NCI-H1048 (cell line): ENCODE measurements at places on chromosomes 13 and 19.
A peak's percentile ranks its signal among the peaks of the same experiment; 100 is the strongest.

DNA sequence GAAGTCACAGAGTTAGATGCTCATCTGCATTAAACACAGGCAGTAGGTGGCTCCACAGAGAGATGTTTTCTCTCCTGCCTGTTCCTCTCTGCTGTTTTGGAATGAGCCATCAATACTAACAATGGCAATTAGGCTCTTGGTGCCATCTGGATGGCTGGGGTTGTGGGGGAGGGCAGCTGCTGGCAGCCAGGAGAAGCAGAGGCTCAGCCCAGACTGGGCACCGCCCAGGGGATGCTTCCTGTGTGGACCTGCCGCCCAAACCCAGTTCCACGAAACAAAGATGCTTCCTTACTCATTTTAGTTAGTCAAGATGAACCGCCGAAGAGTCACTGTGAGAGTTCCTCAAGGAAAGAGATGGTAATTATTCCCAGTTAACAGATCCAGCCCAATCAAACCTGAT is 50.8 kb upstream of the PCDH8 start:
- no peak for DNase-seq

DNA sequence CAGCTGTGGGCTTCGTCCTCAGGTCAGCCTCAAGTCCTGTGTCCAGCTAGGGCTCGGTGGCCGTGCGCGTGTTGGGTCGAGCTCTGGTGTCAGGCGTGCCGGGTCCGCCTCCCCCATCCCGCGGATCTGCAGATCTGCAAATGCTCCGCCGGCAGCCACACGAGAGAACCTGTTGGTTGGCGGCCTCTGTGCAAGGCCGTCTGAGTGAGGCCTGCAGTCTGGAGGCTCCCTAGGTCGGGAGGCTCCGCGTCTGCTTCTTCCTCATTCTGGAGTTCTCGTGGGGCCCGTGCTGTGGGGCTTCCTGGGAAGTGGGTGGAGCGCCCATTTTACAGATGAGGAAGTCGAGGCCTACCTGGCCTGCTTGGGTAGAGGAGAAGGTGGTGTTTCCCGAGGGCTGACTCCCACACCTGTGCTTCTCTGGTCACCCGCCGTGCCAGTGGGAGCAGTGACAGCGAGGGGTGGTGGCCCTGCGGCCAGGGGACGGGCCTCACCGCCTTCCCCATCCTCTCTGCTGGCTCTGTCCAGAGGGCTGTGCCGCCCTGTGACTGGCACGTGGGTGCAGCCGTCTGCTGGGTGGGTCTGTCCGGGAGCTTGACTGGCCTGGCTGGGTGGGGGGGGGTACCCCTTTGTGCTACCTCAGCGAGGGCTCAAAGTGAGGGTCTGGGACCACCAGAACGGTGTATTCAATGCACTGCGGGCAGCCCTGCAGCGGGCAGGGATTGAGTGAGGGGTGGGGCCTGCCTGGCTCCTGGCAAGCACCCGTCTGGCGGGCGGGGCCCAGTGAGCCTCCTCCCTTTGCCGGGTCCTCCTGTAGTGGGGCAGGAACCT is 3.3 kb downstream of the CSNK1G2 start:
- DNase-seq, result no peak

- DNase-seq, result no peak
Measured at GRCh38 chr13:57992416-57992815, 360.9 kb downstream of the PCDH17 start.

- DNase-seq, result peak; percentile 83
Measured at GRCh38 chr19:11848594-11849469, at the start of gene ZNF439. Gene ZNF439 (plus strand): TSS chr19:11848726. CDS start chr19:11848868, 142 bp downstream.

DNA sequence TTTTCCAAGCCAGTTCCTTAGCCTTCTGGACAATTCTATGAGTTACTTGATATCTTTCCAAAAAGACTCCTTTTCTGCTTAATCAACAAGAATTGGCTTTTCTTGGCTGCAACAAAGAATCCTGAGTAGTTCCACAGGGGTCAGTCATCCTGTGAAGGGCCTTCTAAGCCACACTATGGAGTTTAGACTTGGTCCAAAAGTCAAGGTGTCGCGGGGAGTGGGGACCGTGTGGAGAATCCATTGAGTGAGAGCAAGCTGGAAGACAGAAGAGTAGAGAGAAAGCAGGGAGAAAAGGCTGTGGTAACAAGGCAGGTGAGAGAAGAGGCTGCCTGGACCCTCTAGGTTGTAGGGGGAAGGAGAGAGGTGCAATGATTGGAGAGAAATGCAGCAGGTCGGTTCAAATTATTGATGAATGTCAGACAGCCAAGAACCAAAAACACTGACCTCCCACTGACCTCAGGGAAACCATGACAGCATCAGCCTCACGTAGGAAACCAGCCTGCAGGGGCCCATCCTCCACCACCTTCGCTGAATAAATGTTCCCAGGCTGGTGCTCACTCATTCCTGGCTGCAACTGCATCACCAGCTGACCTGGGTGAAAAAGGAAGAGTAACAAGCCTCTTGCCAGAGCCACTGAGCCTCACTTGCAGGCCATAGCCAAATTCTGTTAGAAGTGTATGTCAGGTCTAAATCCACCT is 7.1 kb upstream of the IFT88 start:
- DNase-seq, result no peak

DNA sequence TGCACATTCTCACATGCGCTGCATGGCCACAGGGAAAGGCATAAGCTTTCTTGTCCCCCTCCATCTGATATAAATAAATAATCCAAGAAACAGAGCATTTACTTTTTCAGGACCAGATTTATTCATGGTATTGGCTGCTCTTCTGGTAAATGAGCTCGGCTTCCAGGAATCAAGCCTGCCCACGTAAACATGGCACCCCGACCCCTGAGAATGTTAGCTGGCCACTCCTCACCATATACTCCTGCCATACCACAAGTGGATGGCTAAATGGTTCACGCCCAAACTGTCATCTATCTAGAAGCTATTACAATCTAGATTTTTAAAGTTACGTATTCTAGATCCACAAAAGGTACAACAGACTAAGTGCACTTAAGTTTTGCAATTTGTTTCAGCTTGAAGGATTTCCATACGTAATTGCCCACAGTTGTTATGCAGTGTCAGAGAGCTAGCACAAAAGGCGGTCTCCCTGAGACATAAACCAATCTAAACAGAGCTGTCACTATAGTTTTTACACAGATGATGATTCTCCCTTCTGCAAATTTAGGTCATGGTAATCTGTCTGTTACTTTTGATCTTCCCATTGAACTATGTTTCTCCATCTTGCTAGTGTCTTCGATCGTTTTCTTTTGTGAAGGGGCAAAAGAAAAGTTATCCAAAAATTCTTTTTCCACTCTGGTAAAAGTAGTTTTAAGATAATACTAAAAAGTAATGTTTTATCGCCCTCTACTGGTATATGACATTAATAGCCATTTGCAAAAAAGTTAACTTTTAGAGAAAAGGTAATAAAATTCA is 16.2 kb upstream of the FOXO1 start:
- no peak for DNase-seq

GRCh38 chr19:49437231-49437630 is 4.1 kb downstream of the SLC17A7 start:
- no peak for DNase-seq

- no peak for DNase-seq
Measured at GRCh38 chr13:70424428-70424827, 316.2 kb upstream of the KLHL1 start.

DNA sequence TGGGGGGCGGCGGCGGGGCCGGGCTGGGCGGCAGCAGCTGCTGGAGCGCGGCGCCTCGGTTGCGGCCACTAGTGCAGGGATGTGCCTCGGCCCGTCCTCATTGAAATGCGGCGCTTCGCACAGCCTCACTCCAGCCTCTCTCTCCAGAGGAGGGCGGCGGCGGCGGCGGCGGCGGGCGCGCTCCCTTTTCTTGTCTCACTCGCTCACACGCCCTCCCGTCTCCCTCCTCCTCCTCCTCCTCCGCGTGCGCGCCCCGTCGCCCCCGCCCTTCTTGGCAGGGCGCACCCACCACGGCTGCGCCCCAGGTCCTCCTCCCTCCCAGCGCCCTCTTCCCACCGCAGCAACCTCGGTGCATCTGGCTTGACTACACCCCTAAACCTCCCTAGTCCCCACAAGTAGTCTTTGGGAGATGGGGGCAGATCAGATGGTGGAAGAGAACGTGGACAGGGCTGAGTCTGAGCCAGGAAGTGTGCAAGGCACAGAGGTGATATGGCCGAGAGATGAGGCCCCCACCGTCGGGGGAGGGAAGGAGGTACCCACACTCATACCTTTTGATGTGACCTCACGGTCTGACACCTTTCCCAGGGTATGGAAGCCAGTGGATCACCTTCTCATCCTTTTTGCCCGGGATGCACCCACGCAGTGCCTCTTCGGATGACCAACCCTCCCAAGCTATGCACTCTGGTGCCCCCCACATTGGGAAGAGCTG is at the start of gene DCLK1:
TSS of gene DCLK1 (minus strand) at position 161 of the 709 bp plus-strand sequence.
- no peak for DNase-seq

- DNase-seq, result no peak
Measured at GRCh38 chr13:23268441-23268840, 87.7 kb downstream of the SGCG start.

DNA sequence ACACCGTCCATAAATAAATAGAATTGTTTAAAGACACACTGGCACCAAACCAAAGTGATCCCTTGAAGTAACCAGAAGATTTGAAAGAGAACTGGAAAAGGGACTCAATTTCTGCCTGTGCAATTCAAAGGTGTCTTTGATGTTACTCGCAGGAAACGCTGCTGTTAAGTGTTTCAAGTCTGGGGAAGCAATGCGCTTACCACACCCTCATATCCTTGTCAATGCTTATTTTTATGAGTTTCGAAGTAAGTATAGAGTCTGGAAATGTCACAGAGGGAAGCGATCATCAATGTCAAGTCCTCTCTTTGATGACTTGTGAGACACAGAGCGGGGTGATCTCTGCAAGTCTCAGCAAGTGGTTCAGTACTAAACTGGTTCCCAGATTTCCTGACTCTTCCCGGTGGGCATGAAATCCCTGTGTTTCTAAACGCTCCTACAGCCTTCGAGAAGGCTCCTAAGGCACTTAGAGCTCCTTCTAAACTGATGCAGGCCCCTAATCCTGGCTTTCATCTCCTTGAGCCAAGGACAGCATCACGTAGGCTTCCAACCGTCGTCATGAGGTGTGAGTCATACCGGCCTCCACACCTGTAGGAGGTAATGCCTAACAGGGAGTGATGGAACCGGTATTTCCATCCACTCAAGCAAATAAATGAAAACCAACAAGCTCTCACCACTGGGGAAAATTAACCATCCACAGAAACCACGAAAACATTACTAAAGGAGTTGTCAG is 22.8 kb downstream of the SYDE1 start:
- no peak for DNase-seq

- DNase-seq, result no peak
Measured at GRCh38 chr13:57345526-57345925, 178.5 kb downstream of the PRR20E start.

GRCh38 chr13:34143637-34144036 is 325.7 kb downstream of the RFC3 start:
- DNase-seq, result no peak

- DNase-seq, result no peak
Measured at GRCh38 chr13:66359910-66360552, 870.1 kb downstream of the PCDH9 start.

- peak; percentile 19 for DNase-seq
Measured at GRCh38 chr19:17762505-17763229, 11.4 kb downstream of the FCHO1 start.

GRCh38 chr13:21034603-21035191 is 26.7 kb downstream of the LATS2 start:
- DNase-seq, result no peak
